ENCODE measurements at places on chromosomes 4 and X. TPM values are rescaled to one million over a fixed set of nuclear protein-coding genes. Genes with fewer than 3 reads are reported as not detected.

AR gene
- total RNA-seq, result not detected

- no peak overlapping the region for H3K4me3 ChIP-seq
- DNase-seq, result no peak
- no peaks in the 10 kb centered on the region for H3K36me3 ChIP-seq
- no peaks in the 10 kb centered on the region for H3K27me3 ChIP-seq
- H3K4me1 ChIP-seq, result no peaks in the 10 kb centered on the region
Measured at GRCh38 chr4:7610022-7610670, 175.4 kb upstream of the PSAPL1 start.

ANOS1 gene
- not detected for total RNA-seq

DNA sequence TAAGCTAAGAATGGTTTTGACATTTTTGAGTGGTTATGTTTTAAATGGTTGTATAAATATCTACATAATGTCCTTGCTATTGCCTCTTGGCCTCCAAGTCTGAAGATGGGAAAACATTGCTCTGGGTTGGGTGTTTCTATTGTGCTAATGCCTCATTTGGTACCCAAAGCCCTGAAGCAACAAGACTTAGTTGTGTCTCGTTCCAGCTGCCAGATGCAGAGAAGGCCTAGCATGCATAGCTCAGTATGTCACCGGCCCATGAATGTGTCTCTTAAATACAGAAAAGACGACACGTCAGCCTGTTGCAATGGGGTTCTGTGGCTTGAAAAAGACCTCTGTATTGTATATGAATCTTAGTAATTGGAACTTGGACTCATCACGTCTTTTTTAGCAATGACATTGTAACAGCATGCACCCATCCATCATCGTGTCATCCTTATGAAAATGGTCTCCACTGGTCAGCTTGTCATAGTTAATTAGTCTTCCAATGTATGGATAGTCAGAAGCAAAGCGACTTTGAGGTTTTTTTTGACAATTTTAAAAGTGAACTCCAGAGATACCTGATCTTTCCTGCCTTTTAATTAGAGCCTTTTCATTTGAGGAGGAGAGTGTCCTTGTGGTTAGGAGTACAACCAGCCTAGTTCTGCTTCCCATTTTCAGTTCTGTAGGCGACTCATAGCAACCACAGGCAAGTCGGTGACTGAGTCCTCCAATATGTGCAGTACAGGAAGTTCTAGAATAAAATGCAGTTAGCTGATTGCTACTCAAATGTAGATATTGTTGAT lies 126.4 kb upstream of the GATB start:
- H3K4me1 ChIP-seq, result peaks cover 21% of the 10 kb centered on the region
- H3K36me3 ChIP-seq, result no peaks in the 10 kb centered on the region
